ENCODE measurements at places on chromosomes 11 and 22.

DNA sequence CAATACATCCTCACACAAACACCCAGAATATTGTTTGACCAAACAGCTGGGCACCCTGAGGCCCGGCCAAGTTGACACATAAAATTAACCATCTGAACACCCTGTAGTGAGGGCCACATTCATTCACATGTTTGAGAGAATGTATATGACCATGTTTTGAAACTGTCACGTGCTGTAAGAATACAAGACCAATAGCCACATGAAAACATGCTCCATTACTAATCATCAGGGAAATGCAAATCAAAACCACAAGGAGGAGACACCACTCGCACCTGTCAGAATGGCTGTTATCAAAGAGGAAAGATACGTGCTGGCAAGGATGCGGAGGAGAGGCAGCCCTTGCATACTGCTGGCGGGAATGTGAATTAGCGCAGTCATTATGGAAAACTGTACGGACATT lies 38.3 kb upstream of the IGSF9B start:
- peaks cover 17% of the 10 kb centered on the region for H3K4me1 ChIP-seq
- H3K27me3 ChIP-seq, result peaks cover 7% of the 10 kb centered on the region
- DNase-seq, result no peak
- H3K4me3 ChIP-seq, result no peak overlapping the region

- no peaks in the 10 kb centered on the region for H3K36me3 ChIP-seq
- no peak for DNase-seq
- H3K27ac ChIP-seq, result no peak overlapping the region
- no peak overlapping the region for H3K4me3 ChIP-seq
- no peaks in the 10 kb centered on the region for H3K4me1 ChIP-seq
These were observed 173.4 kb upstream of the TTC12 start for GRCh38 chr11:113141010-113141409.

DNA sequence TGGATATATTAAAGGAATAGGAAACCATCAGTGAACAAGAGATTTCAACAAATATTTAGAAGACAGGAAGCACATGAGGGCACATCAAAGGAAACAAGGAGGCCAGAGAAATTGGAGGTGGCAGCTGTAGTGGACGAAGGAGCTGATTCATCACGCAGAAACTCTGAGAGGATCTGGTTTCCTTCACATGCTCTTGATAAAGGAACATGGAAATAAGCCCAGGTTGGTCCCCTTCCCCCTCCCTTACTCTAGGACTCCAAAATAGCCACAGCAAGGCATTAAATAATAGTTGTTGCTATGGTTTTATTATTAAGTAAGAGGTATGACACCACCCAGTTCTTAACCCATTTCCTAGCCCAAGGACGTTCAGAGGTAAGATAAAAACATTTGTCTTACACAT lies 11.3 kb downstream of the IZUMO1R start:
- no peak overlapping the region for H3K4me3 ChIP-seq
- H3K27ac ChIP-seq, result no peak overlapping the region
- H3K27me3 ChIP-seq, result peaks cover 19% of the 10 kb centered on the region
- no peaks in the 10 kb centered on the region for H3K36me3 ChIP-seq
- H3K4me1 ChIP-seq, result no peaks in the 10 kb centered on the region

GRCh38 chr22:45231293-45231692 lies 9.4 kb downstream of the KIAA0930 start:
- H3K4me3 ChIP-seq, result no peak overlapping the region
- H3K27me3 ChIP-seq, result no peaks in the 10 kb centered on the region
- DNase-seq, result no peak
- no peak overlapping the region for H3K27ac ChIP-seq
- peaks cover 4% of the 10 kb centered on the region for H3K36me3 ChIP-seq

GRCh38 chr11:35192347-35192746 lies 53.4 kb downstream of the CD44 start:
- H3K36me3 ChIP-seq, result peaks cover 100% of the 10 kb centered on the region
- peak overlapping the region; percentile 77 for H3K27ac ChIP-seq
- no peak for DNase-seq
- H3K4me3 ChIP-seq, result no peak overlapping the region
- no peaks in the 10 kb centered on the region for H3K27me3 ChIP-seq
- peaks cover 94% of the 10 kb centered on the region for H3K4me1 ChIP-seq

DNA sequence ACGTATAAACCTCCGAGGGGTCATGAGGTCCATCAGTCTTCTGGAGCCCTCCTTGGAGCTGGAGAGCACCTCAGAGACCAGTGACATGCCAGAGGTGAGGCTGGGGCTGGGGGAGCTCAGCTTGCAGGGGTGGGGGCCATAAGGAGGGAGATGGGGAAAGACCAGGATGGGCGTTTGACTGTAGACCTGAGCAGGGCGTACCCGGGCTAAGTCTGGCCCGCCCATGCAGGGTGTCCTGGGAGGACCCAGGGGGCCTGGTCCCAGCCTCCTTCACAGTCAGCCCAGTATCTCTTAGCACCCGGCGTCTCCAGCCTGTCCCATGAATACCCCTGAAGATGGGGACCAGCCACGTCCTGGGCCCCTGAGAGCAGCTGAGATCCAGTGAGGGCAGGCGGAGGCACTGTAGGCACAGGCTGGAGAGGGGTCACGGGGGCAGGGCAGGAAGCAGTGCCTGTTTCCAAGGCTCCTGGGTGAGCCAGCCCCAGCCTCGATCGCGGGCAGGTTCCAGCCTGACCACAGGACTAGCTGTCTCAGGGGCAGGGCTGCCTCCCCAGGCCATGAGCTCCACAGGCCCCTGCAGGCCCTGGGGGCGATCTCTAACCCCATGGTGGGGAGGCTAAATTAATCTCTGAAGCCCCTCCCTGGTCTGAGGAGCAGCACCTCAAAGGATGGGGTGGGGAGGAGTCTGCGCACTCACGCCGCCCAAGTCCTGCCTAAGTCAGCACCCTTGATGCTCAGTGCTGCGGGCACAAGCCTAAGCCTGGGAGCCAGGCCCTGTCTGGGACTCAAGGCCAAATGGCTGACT lies 7.1 kb downstream of the SSH3 start:
- peaks cover 26% of the 10 kb centered on the region for H3K4me1 ChIP-seq
- H3K27me3 ChIP-seq, result no peaks in the 10 kb centered on the region
- peaks cover 3% of the 10 kb centered on the region for H3K36me3 ChIP-seq
- H3K4me3 ChIP-seq, result no peak overlapping the region
- H3K27ac ChIP-seq, result no peak overlapping the region

DNA sequence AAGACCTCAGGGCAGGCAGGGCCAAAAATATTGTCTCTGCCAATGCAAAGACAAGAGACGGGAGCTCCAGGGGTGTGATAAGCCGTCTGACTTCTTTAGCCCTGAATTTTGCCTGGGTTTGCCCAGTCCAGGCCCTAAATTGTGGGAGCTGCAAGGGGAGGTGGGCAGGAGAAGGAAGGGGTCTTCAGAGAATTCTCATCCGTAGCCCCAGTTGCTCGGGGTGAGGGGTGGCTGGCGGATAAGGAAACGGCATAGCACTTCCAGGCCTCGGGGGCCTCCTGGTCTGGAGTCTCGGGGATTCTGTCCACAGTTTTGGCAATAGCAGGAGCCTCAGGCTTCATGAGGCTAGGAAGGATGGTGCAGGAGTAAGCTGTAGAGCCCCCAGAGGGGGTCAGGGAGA lies 7.4 kb downstream of the CD5 start:
- no peak overlapping the region for H3K4me3 ChIP-seq
- peaks cover 95% of the 10 kb centered on the region for H3K4me1 ChIP-seq
- H3K36me3 ChIP-seq, result peaks cover 100% of the 10 kb centered on the region
- H3K27me3 ChIP-seq, result no peaks in the 10 kb centered on the region

DNA sequence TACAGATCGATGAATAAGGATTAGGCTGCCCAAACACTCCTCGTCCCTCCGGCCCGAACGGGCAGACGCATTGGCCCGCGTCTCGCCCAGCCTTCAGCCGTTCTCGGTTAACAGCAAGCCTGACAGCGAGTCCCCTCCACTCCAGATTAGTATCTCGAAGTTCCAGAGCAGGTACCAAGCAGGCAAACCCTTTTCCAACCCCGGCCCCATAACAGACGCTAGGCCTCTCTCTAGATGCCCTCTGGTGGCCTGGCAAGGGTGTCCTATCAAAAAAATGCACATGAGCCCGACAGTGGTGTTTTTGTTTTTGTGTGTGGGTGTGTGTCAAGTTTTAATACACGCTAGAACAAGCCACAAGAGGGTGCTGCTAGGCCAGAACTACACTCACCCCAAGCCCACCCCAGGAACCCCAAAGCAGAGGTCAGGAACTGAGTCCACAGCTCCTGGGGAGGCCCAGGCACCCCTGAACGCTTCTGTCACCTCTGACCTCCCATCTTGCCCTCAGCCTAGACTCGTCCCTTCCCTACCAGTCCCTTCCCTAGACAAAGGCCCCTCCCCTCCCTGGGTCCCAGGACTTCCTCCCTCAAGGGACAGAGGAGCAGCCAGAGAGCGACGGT lies 658 bp upstream of the ARFGAP2 start:
- H3K27me3 ChIP-seq, result no peaks in the 10 kb centered on the region
- H3K27ac ChIP-seq, result peak overlapping the region; percentile 100
- peak overlapping the region; percentile 93 for H3K4me3 ChIP-seq
- peaks cover 43% of the 10 kb centered on the region for H3K4me1 ChIP-seq

DNA sequence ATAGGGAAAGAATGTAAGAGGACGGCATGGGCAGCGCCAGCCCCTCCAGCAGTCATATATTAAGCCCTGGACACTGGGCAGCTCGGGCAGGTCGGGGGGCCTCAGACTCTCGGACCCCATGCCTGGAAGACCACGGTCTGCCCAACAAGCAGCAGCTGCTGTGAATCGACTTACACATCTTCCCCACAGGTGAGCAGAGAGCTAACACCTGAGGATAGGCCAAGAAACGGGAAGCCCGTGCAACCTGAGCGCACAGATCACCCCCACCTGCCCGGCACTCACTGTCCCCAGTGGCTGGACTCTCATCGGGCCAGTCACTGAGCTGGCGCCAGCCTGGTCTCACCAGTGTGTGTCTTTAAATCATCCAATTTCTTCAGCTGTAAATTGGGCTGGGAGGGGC lies 4.7 kb upstream of the TCF20 start:
- no peak overlapping the region for H3K4me3 ChIP-seq
- H3K27ac ChIP-seq, result no peak overlapping the region
- DNase-seq, result no peak
- H3K4me1 ChIP-seq, result peaks cover 5% of the 10 kb centered on the region
- H3K36me3 ChIP-seq, result peaks cover 16% of the 10 kb centered on the region
- no peaks in the 10 kb centered on the region for H3K27me3 ChIP-seq

DNA sequence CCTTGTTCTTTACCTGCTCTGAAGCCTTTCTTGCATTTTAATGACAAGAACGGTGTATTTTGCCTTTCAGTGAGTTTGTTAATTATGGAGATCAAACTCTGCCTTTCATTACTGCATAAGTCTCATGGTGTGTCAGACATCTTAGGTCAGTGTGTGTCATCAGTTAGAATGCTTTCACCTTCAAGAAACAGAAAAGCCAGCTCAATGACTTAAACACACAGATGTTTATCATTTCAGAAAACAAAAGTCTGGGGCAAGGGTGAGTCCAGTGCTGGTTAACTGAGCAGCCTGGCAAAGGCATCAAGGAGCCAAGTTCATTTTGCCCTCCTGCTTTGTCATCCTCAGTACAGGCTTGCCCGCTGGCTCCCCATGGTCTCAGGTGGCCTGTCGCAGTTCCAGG lies 54.5 kb downstream of the PACS1 start:
- H3K4me3 ChIP-seq, result no peak overlapping the region
- DNase-seq, result no peak
- peaks cover 79% of the 10 kb centered on the region for H3K4me1 ChIP-seq
- peaks cover 2% of the 10 kb centered on the region for H3K36me3 ChIP-seq

- H3K4me3 ChIP-seq, result no peak overlapping the region
- no peaks in the 10 kb centered on the region for H3K36me3 ChIP-seq
- H3K4me1 ChIP-seq, result no peaks in the 10 kb centered on the region
- no peaks in the 10 kb centered on the region for H3K27me3 ChIP-seq
- no peak for DNase-seq
These were observed 345.1 kb upstream of the C11orf87 start for GRCh38 chr11:109076870-109077269.

- DNase-seq, result no peak
- H3K27ac ChIP-seq, result no peak overlapping the region
- H3K4me3 ChIP-seq, result no peak overlapping the region
- H3K36me3 ChIP-seq, result peaks cover 72% of the 10 kb centered on the region
- no peaks in the 10 kb centered on the region for H3K4me1 ChIP-seq
These were observed 12.6 kb downstream of the ZNF143 start for GRCh38 chr11:9473408-9473807.

- H3K4me3 ChIP-seq, result peak overlapping the region; percentile 10
- peaks cover 20% of the 10 kb centered on the region for H3K4me1 ChIP-seq
- H3K27ac ChIP-seq, result peak overlapping the region; percentile 22
These were observed 23.8 kb downstream of the PARVB start for GRCh38 chr22:44047891-44048301.

DNA sequence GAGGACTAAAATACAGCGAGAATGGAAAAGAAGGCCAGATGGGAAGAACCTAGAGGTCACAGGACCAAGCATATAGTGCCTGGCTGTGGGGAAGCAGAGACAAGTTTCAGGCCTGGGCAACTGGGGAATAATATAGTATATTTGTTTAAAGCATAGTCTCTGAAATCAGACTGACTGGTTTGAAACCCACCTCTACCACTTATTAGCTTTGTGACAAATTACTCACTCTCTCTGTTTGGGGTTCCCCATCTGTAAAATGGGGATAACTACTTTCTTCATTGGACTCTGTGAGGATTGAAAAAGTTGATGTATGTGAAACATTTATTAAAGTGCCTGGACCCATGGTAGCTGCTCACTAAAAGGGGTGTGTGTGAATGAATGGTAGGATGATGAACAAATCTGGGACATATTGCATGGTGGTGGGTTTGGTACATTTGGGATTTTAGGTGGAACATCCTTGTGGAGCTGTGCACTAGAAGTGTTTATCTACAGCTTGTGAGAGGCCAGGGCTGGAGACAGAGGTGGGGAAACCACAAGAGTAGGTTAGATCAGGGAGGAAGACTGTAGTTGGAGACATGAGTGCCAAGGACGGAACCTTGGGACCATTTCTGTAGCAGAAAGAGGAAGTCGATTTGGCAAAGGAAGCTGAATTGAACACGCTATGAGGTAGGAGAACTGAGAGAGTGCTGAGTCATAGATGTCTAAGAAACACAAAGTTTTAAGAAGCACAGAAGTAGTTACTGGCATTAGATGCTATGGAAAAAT lies 52.6 kb downstream of the SWAP70 start:
- H3K27me3 ChIP-seq, result no peaks in the 10 kb centered on the region
- H3K4me1 ChIP-seq, result peaks cover 28% of the 10 kb centered on the region
- DNase-seq, result no peak

DNA sequence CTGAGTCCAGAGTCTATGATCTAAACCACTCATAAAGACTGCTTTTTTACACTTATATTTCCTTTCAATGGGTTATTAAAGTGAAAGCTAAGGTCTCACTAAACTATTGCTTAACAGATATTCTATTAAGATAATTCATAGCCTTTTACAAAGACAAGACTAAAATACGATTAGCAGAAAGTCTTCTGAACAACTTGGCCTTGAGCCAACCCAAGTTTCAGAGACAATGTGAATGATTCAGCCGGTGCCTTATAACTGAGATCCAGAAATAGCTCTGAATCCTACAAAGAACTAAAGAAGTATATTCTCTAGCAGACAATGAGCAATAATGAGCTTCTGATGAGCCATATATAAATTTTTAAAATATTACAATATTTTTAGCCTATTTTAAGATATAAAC lies 41.5 kb upstream of the CARD18 start:
- no peak overlapping the region for H3K27ac ChIP-seq
- H3K36me3 ChIP-seq, result no peaks in the 10 kb centered on the region
- peaks cover 11% of the 10 kb centered on the region for H3K27me3 ChIP-seq
- no peak overlapping the region for H3K4me3 ChIP-seq

GRCh38 chr11:64259533-64260067 lies 8.3 kb downstream of the PLCB3 start:
- no peaks in the 10 kb centered on the region for H3K27me3 ChIP-seq
- no peak for DNase-seq
- H3K36me3 ChIP-seq, result peaks cover 63% of the 10 kb centered on the region
- H3K27ac ChIP-seq, result no peak overlapping the region
- peaks cover 11% of the 10 kb centered on the region for H3K4me1 ChIP-seq

- H3K27me3 ChIP-seq, result no peaks in the 10 kb centered on the region
- H3K36me3 ChIP-seq, result no peaks in the 10 kb centered on the region
- peaks cover 80% of the 10 kb centered on the region for H3K4me1 ChIP-seq
- DNase-seq, result peak; percentile 51
These were observed 16.5 kb downstream of the ZBTB16 start for GRCh38 chr11:114075891-114076441.
